Cortex of kidney (tissue), 1 donor: ENCODE measurements at places on chromosomes 16 and 17.

DNA sequence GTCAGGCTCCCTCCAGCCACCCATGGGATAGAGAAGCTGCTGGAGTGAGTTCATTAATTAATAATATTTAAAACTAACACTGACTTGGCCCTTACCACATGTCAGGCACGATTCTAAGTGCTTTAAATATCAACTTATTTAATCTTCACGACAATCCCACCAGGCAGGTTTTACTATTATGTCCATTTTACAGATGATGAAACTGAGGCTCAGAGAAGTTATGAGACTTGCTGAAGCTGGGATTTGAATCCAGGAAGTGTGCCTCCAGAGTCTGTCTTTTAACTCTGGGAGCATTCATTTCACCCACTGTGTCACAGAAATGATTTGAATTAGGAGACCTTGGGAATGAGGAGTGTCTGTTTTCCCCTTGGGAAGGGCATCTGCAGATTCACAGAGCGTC lies 8.8 kb downstream of the SPNS3 start:
- no peak for DNase-seq

DNA sequence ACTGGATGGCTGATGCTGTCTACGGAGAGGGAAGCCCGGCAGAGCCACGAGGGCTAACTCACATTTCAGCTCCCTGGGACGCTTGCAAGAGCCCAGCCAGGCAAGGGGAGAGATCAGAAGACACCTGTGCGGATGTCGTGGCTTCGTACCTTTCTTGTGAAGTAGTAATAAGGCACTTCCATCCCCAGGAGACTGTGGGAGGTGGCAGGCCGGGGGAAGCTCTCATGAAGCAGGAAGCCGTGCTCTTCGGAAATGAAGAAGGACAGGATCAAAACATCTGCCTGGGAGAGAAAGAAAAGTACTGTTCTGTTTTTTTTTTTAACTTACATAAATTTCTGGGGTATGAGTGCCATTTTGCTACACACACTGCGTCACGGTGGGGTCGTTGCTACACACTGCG lies 28.4 kb downstream of the TMEM204 start:
- no peak for DNase-seq

- DNase-seq: no peak
Measured at GRCh38 chr16:83389751-83390150, 418.0 kb upstream of the HSBP1 start.

GRCh38 chr16:66660422-66661209 lies 35.9 kb downstream of the CMTM4 start:
- no peak for DNase-seq

DNA sequence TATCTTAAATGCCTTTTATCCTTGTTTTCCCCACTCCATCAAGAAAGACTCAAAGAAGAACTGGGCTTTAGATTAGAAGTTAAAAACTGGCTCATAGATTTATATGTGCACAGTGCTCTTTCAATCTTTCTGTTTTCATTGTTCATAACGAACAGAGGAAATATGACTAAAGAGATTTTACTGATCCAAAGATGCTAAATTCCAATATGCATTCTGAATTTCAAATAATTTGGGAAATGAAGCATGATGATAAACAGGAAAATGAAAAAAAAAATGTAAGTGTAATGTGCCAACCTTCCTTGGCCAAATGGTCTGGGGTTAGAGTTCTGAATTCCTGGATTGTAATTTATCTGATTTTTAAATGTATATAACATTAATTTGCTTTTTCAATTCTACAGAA lies 25.0 kb upstream of the SMIM36 start:
- no peak for DNase-seq

- peak; percentile 53 for DNase-seq
Measured at GRCh38 chr17:7557775-7558543, 591 bp upstream of the TNFSF13 start.

DNA sequence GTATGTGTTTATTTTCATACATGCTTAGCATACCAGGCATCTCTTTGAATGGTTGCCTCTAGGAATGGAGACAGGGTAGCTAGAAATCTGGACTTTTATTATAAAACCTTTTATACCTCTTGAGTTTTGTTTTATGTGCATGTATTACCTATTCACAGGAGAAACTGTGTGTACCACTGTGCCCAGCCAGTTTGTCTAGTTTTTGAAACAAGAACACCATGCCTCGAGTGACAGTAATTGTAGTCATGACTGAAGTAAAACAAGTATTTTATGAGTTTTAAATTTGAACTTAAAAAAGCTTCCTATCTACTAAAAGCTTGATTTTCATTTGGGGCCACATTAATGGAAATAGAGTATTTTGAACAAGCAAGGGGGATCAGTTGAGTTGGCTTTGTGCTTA lies 57.4 kb downstream of the SNTB2 start:
- DNase-seq: no peak

DNA sequence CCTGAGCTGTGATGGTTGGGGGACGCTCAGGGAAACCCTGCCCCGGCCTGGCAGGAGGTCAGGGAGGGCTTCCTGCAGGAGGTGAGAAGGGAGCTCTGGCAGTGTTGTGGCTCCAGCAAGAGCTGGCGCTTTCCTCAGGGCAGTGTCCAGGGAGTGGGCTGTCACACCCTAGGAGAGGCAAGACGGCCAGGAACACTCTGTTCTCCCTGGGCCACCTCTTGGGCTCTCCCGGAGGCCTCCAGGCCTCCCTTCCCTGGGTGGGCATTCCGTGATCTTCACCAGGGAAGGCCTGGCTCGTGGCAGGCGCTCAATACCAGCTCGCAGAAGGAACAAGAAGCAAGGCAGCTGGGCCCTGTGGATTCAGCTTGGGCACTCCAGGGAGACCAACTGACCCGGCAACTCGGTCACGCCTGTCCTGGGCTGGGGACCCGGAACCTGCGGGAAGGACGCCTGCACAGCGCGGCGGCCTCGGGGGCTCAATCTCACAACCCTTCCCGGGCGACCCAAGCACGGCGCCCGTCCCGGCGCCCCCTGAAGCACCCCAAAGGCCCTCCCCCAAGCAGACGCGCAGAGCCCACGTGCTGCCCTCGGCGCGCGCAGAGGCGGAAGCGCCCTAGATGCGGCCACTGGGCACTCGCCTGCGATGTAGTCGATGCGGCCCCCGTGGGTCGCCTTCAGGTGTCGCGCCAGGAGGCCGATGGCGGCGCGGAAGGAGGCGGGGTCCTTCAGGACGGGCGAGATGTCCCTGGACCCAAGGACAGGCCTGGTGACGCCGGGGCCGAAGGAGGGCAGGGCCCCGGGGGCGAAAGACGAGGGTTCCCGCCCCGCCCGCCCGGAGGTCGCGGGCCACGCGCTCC lies 588 bp downstream of the APRT start:
- no peak for DNase-seq

GRCh38 chr16:21645261-21645721 lies 7.1 kb downstream of the IGSF6 start:
- DNase-seq: no peak

DNA sequence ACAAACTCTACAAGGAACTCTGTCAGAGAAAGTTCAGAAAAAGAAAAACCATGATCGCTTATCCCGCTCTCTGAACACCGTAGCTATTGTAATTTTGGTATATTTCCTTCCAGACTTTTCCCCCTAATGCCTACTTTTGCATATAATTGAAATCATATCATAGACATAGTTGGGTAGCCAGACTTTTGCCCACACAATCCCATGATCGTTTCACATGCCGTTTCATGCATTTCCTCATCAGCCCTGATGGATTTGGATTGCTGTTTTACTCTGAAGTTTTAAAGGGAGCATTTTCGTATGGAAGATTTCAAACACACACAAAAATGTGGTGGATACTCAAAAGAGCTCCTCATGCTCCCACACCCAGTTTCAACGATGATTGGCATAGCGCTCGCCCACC lies 31.3 kb downstream of the COX4I1 start:
- DNase-seq: no peak

GRCh38 chr17:9386401-9386800 lies 189.2 kb downstream of the STX8 start:
- no peak for DNase-seq

DNA sequence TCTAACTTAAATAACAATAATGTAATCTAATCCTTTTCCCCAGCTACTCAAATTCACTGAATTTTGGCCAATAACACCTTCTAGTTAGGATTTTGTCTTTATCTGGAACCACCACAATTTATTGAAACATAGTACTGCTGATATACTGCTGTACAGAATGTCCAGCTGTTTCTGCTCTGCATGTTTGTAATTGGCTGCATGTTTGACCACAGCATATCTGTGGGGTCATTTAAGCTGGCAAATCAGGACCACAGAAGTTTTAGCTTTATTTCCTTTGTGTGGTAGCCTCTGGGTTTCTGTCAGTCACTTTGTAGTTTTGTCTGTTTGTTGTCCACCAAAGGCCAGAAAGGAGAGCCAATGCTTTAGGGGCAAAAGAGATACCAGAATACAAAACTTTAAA lies 22.2 kb upstream of the RAB11FIP4 start:
- no peak for DNase-seq

- no peak for DNase-seq
Measured at GRCh38 chr16:58011652-58012051, 10.4 kb downstream of the USB1 start.

- no peak for DNase-seq
Measured at GRCh38 chr16:69466547-69466946, 42.1 kb downstream of the CYB5B start.

GRCh38 chr17:7857713-7858521 lies at the start of gene CYB5D1:
CYB5D1 (plus strand) TSS chr17:7858003; CDS start chr17:7858135, 132 bp downstream.
- DNase-seq: no peak

GRCh38 chr16:26598061-26598460 lies 468.7 kb upstream of the C16orf82 start:
- no peak for DNase-seq

GRCh38 chr17:21215935-21216334 lies 2.0 kb upstream of the TMEM11 start:
- DNase-seq: no peak

DNA sequence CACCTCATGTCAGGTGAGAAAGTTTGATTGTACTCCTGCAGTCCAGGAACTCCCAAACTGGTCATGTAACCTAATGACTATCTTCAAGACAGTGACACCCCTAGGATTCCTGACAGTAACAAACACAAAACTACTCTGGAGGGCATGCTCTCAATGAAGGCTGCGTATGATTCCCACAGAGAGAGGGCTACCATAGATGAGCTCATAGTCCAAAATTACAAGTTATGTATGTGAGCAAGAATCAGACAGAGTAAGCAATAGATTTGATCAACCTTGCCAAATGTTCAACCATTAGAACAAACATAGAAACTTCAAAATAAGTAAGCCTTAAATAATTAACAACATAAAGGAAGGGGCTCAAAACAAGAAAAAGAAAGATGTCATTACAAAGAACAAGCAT lies 158.1 kb downstream of the COPRS start:
- no peak for DNase-seq

DNA sequence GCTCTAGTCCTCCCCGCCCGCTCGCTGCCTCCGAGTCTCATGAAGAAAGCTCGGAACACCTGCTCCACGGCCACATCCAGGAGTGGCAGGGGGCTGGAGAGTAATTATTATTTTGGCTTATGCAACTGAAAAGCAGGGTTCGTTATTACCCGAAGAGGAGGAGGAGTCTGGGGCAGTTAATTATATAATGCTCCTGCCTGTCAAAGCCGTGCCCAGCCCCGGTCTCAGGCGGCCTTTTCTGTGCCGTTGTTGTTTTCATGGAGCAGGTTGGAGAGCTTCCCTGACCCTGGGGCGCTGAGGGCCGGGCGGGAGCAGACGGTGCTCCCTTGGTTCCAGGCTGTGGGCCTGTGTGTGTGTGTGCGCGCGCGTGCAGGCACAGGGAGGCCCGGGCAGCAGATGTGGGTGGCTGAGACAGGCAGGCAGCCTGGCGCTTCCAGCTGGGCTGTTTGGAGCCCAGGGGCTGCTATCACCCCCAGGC lies 2.4 kb downstream of the JPH3 start:
- no peak for DNase-seq

- DNase-seq: no peak
Measured at GRCh38 chr16:66474750-66475199, 47.7 kb downstream of the BEAN1 start.

DNA sequence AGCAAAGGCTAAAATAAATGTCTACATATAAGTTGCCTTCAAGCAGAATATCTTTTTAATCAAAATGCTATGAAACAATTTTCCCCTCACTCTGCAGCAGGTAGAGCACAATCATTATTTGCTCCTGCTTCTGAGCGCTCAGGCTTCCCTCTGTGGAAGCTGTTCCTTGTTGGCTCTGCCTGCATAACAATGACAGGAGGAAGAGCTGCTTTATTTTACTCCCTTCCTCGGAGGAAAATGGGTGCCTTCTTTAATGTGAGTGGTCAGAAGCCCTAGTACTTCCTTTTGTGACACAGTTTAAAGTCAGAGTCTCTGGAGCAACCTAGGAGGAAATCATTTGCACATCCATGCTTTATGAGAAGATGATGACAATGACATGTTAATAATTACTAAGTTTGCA lies 492.1 kb downstream of the CDH8 start:
- DNase-seq: no peak

DNA sequence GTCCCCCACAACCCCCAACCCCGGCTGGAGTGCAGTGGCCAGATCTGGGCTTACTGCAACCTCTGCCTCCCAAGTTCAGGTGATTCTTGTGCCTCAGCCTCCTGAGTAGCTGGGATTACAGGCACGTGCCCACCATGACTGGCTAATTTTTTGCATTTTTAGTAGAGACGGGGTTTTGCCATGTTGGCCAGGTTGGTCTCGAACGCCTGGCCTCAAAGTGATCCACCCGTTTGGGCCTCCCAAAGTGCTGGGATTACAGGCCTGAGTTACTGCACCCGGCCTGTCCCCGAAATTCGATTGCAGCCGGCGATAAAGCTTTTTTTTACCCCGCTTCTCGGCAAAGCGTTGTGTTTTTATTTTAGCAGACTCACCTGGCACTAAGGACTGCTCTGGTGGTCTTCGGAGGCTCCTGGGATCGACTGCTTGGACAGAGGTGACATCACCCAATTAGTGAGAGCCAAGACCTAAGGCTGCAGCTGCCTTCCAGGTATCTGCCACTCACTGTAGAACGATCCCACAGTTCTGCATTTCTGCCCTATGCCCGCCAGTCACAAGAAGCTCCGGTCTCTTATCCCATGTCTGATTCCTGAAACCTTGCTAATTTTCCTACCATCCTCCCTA lies 82.2 kb upstream of the ARL4D start:
- DNase-seq: no peak

- no peak for DNase-seq
Measured at GRCh38 chr17:6823011-6823442, 8.5 kb downstream of the TEKT1 start.

- no peak for DNase-seq
Measured at GRCh38 chr16:47016700-47017133, 43.2 kb upstream of the DNAJA2 start.
